Dermis blood vessel endothelial cell (primary cell): ENCODE measurements at places on chromosomes 1 and 21.

DNA sequence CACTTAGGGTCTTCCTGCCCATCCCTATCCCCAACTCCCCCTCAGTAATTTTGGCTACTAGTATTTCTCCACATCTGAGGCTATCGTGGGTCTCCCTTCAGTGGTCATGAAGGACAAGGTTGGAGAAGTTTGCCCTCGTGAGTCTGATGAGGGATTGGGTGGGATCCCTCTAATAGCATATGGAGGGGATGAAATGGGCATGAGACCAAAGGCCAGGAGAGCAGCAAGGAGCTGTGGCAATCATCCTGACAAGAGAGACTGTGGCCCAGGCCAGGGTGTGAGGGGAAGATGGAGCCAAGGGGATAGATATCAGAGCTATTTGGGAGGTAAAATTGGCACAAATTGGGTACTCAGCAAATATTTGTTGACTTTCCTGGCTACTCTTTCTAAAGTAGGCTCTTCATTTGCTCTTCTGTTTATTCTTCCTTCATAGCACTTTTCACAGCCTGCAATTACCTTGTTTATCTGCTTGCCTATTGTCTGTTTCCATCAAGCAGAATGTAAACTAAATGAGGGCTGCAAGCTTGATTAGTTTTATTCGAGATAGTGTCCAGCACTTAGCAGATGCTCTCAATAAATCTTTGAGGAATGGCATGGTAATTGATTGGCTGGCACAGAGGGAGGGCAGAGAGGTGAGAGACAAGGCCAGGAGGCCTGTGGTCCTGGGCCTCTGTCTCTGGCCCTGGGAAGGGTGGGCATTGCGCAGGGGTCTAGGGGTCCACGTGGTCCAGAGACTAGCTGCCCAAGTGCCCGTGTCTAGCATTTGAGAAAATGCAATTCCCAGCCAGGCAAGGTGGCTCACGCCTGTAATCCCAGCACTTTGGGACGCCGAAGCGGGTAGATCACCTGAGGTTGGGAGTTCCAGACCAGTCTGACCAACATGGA, 1.5 kb upstream of the PLK3 start:
- no peak for DNase-seq

- no peak for DNase-seq
Measured at GRCh38 chr1:213678753-213679152, 309.0 kb upstream of the PROX1 start.

GRCh38 chr1:79302380-79302930, 295.9 kb upstream of the ADGRL4 start:
- no peak for DNase-seq

- no peak for DNase-seq
Measured at GRCh38 chr1:102107441-102107840, 110.7 kb upstream of the OLFM3 start.

DNA sequence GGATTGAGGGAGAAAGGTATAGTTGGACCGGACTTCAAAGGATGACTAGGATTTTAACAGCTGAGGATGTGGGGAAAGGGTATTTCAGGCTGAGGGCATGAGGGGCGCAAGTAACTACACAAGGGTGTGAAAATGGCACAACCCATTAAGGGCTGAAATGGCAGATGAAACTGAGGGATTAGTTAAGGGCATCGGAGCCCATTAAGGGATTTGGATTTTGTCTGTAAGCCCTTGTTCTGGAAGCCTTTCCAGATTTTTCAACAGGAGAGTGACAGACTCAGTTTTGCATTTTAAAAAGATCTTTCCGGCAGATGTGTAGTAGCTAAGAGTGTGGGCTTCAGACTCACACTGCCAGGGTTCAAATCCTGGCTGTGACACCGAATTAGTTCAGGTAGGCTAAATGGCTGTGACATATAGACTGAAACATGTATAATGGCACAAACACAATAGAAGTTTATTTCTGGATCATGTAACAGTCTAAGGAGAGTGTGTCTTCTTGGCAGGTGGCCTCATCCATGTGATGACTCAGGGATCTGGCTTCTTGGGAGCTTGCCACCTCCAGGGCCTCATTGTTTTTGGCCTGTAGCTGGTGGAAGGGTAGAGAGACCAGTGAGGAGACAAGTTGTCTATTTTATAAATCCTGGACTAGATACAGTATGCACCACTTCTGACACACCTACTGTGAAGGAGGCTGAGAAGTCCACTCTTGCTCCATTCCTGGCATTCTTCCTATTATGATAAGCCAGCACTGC, 49.6 kb downstream of the UBE2T start:
- peak; percentile 82 for DNase-seq

DNA sequence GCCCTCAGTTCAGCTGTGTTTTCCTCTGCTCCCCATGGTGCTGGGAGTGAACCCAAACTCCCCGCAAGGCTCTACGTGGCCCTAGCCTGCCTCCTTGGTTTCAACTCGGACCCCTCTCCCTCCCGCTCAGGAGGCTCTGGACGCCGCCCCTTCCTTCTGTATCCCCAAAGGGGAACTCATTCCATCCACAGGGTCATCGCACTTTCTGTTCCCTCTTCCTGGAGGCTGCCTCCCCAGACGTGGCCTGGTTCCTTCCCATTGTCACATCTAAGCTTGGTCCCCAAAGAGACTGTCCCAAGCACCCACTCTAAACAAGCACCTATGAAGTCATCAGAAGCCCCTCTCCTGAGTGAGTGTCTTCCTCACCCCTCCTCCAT, 10.9 kb downstream of the KCNAB2 start:
- DNase-seq: no peak

GRCh38 chr1:179774566-179774965, 31.5 kb downstream of the FAM163A start:
- DNase-seq: no peak

DNA sequence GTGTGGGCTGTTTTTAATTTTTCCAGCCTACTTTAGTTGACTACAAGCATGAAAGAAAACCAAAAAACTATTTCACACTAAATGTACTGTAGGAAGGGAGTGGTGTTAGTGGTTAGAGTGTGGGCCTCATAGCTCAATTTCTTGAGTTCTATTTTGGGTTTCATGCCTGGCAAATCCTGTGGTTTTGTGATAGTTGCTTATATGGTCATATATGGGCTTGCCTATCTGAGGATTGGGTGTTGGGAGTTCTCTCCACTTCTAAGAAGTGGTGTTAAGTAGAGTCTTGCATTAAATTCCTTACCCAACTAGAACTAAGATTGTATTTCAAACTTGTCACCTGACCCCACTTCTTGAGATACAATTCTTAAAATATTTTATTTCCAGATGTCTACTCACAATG, 37.8 kb upstream of the COL11A1 start:
- DNase-seq: no peak

GRCh38 chr1:76268341-76268740, 193.8 kb downstream of the ST6GALNAC3 start:
- DNase-seq: no peak

DNA sequence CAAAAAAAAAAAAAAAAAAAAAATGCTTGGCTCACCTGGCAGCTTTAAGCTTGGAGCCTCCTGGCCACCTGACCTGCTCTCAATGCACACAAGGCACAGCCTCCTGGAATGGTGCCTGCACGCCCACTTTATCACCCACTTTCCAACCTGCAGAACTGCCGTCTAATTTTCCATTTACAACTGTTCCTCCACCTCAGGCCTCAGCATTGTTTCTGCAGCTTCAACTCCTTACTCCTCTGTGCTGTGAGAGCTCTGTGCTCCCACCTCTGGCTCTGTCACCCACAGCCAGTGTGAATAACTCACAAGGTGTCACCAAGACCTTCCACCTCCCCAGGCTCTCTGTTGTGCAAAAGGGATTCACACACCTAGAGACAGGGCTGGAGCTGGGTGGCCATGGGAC, 38.7 kb upstream of the GPR157 start:
- DNase-seq: no peak
